SHP77 treated with DMSO at 0.1 percent for 48 hours (cell line): ENCODE measurements at places on chromosomes 1 and 21.

GRCh38 chr1:197937381-197937780 lies 20.2 kb downstream of the LHX9 start:
- no peak for DNase-seq

GRCh38 chr1:9843576-9843945 lies 19.8 kb upstream of the CLSTN1 start:
- peak; percentile 9 for DNase-seq

GRCh38 chr1:30991862-30992606 lies 73.5 kb downstream of the PUM1 start:
- no peak for DNase-seq

GRCh38 chr1:83999316-83999819 lies 436 bp upstream of the TTLL7 start:
- DNase-seq: peak; percentile 85

DNA sequence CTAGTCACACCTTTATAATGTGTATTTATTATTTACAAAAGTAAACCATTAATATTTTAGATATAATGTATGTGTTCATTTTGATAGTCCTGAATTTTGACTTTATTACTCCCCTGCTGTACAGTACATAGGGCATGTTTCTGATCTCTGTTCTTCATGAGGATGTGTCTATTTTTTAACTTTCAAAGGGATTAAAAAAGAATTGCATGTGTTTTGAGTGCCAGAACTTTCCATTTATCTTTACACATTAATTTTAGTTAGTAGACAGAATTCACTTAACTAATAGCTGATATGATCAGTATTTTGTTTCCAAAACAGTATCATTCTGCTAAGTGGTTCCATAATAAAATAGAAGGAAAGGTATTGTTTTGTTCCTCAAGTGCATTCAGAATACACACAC lies 3.1 kb downstream of the PBX1 start:
- DNase-seq: no peak

- no peak for DNase-seq
Measured at GRCh38 chr1:17588048-17588871, 48.8 kb downstream of the ARHGEF10L start.

GRCh38 chr1:58818075-58818474 lies 34.2 kb upstream of the JUN start:
- no peak for DNase-seq

DNA sequence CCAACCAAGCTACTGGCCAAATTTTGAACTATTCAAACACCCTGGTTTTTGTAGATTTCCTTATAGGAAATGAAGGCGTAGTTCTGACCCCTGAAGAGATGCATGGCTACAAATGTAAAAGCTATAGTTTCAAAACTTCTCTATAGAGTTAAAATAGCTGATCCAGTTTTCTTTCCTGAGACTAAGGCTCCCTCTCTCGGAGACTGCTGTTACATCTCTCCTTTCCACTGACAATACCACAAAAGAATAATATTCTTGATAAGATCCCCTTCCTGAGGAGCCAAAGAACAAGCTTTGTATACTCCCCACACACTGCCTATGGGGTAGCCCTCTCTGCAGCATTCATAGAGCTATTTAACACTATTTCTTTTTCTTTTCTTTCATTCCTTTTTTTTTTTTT lies 6.7 kb upstream of the CFAP126 start:
- DNase-seq: no peak

DNA sequence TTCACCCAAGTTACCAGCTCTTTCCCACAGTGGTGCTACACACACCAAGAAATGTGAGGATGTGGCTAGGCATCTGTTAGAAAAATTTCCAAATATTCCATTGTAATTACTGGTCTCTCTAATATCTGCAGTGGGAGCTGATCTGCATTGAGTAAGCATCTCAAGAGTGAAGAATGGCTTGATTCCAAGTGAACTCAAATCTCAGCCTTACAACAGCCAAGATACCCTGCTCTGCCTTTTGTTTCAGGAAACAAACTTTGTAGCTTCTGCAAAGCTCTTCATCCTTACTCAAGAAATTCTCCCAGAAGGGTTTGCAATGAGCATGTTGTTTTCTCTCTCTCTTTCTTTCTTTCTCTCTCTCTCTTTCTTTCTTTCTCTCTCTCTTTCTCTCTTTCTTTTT lies 181.1 kb downstream of the FCRL5 start:
- no peak for DNase-seq

GRCh38 chr1:100009458-100009857 lies 39.7 kb downstream of the SLC35A3 start:
- DNase-seq: no peak

DNA sequence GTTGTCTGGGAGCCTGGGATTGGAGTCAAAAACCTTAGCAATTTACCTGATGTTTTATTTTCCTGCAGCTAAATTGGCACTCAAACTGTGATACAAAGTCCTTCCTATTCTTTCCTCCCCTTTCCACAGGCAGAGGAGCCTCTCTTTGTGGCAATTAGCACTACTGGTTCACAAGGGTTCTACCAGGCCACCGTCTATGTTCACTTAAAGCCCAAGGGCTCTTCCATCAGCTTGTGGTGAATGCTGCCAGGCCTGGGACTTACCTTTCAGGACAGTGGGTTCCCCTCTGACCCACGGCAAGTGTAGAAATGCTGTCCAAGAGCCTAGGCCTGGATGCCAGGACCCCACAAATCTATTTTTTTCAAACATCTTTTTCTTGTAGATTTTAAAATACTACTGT lies 251.9 kb upstream of the B3GALT2 start:
- DNase-seq: no peak

GRCh38 chr1:241605146-241605805 lies 34.9 kb downstream of the CHML start:
- no peak for DNase-seq

DNA sequence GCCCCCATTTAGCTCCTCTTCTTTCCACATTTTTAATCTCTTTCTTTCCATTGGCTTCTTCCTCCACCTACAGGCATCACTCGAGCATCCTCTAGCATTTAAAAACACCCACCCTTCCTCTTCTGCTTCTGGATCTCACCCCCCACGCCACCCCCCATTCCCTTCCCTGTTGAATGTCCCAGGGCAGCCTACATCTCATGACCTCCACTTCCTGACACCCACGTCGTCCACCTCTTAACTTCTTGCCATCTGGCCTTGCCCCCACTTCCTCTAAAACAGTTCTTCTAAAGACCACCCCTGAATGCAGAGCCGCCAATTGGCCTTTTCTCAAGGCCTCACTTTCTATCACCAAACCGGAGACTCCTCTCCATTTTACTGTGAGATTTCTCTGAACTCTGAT lies 6.1 kb upstream of the ETNK2 start:
- no peak for DNase-seq

DNA sequence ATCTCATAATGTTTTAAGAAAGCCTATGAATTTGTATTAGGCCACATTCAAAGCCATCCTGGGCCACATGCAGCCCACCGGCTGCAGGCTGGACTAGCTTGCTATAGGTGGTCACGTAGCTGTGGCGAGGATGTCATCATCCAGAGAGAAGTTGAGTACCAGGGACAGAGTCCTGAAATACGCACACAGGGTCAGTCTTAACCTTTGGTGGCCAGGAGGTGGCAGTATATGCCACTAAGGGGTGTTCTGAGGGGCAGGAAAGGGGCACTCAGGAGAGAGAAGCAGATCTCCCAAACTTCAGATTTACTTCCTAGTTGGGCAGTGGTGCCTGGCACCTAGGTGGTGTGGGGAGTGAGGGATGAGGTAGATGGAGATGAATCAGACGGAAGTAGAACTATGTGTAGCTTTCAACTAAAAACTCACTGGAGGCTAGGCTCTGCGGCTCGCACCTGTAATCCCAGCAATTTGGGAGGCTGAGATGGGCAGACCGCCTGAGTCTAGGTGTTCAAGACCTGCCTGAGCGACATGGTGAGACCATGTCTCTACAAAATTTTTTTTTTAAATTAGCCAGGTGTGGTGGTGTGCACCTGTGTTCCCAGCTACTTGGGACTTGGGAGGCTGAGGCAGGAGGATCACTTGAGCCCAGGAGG lies 16.3 kb upstream of the CDK18 start:
- DNase-seq: peak; percentile 27

GRCh38 chr1:193348091-193348768 lies 161.8 kb upstream of the B3GALT2 start:
- DNase-seq: no peak

- no peak for DNase-seq
Measured at GRCh38 chr21:25528515-25528914, 78.8 kb downstream of the MRPL39 start.

DNA sequence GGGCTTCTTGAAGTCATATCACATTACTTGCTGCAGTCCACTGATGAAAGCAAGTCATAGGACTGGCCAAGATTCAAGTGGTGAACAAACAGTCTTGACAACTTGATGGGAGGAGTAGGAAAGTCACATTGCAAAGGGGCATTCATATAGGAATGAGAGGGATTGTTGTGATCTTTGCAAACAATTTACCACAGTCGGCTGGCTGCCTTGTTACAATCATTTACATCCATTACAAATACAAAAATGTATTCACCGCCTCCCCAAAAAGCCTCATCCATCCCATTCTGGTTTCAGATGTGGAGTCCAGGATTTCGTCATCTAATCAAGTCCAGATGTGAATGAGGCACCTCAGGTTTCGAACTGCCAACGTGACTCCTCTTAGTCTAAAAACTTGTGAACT lies 26.8 kb downstream of the GORAB start:
- DNase-seq: no peak

- peak; percentile 29 for DNase-seq
Measured at GRCh38 chr1:110780600-110781484, 92.1 kb upstream of the CD53 start.

- no peak for DNase-seq
Measured at GRCh38 chr1:923131-923990, at the start of gene SAMD11. SAMD11 (plus strand) TSS chr1:923923; CDS start chr1:924432, 509 bp downstream.

DNA sequence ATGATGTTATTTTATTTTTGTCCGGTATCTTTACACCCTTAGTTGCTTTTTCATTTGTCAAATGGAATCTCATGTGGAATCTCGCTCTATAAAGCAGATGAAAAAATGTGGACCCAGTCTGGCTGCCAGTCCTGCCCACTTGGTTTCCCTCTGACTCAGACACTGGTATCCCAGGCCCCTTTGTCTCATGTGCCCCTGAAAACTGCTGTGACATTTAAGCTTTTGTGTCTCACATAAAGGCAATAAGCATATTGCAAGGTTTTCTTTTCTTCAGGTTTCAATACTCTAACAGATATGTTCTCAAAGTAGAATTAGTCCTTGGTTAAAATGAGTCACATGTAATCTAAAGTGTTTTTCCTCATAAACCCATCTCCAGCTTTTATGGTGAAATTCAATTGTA lies 183.3 kb downstream of the ST6GALNAC3 start:
- DNase-seq: no peak

DNA sequence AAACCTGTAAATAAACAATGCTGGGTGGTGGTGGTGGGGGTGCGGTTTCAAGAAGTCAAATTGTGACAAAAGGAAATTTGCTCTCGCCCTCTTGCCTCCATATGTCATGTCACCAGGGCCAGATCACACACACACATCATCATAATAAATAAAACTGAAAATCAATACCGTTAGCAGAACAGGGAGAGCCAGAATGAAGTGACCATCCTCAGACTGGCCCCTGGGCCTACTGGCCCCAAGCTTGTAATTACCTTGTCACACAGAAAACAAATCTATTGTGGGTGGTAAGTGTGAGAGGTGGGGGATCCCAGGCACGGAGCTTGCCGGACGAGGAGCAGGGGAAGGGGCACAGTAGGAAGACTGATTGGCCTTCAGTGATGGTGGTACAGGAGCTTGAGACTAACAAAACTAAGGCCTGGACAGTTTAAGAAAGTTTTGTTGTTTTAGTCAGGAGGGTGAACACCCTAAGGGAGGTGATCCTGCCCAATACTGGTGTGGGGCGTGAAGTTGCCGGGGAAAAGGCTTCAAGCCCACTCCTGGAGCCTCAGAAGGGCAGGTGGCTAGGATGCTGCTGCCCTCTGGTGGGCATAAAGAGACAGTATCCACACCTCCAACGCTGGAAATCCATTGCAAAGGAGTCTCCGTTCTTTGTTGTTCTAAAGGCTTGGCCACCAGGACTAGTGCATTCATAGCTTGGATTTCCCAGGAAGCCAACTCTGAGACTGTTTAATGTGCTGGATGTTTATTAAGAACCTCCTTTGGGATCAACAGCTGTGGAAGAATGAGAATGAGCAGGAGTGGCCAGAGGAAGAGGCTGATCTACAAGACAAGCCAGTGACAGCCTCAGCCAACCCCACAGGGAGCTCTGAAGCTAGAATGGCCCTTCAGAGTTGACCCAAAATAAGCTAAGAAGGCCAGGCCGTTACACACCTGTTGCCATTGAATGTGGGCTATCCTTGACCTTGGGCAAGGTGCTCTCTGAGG lies 8.1 kb upstream of the C1orf216 start:
- DNase-seq: no peak

DNA sequence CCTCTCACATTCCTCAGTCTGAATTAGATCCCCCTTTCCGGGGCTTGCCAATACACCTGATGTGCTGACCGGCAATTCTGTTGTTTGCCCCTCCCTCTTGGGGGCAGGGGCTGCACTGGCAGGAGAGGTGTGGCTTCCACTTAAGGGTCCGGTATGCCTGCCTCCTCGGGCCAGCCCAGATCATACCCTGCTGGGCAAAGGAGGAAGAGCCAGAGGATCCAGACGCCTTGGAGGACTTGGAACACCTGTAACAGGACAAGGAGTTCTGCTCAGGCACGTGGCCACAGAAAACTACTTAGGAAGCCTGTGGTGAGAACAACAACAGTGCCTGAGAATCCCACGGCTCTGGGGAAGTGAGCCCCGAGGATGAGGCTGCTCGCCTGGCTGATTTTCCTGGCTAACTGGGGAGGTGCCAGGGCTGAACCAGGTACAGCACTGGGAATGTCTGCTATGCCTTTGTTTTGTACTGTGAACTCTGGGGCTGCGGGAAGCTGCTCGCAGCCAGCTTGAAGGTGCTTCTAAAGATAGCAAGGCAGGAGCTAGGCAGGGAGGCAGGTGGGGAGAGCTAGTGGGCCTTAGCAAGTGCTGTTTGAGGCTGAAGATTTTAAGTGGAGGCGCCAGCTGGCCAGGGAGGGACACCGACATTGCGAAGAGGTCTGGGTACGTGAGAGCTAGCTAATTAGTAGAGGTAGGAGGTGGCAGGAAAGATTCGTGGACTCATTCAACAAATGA lies at the start of gene SMPDL3B:
Gene SMPDL3B (plus strand): TSS at position 183 of the 732 bp plus-strand sequence. CDS start 184 bp downstream, at position 367.
- DNase-seq: no peak

GRCh38 chr1:112169517-112169916 lies 180.0 kb upstream of the KCND3 start:
- DNase-seq: no peak

- DNase-seq: no peak
Measured at GRCh38 chr1:94746635-94747525, 73.3 kb upstream of the SLC44A3 start.

GRCh38 chr1:162381383-162381782 lies at the start of gene C1orf226:
C1orf226 (plus strand) TSS chr1:162381728; CDS start chr1:162381902, 174 bp downstream.
- no peak for DNase-seq

DNA sequence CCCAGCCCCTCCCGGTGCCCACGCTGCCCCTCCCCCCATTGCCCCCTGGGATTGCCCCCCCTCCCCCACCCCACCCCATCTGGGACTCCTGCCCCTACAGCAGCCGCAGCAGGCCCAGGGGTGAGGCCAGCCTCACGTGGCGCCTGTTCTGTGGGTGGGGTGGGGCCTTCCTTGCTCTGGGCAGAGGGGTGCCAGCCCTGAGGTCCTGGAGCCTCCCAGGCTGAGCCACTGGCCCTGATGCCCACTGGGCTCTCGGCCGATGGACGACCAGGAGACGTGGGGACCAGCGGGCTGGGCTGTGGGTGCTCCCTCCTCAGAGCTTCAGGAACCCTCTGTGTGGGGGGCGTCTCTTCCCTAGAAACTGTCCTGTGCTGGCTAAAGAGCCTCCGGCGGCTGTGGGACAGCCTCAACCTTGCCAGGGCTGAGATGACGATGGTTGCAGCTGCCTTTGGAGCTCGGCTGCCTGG lies 5.8 kb upstream of the C1orf159 start:
- DNase-seq: no peak
